ENCODE measurements at places on chromosomes 12 and 14. TPM values are rescaled to one million over a fixed set of nuclear protein-coding genes. Genes with fewer than 3 reads are reported as not detected.

GRCh38 chr14:38291681-38292467, 36.0 kb upstream of the CLEC14A start:
- H3K36me3 ChIP-seq = no peaks in the 10 kb centered on the region
- no peak for DNase-seq
- no peaks in the 10 kb centered on the region for H3K4me1 ChIP-seq

DNA sequence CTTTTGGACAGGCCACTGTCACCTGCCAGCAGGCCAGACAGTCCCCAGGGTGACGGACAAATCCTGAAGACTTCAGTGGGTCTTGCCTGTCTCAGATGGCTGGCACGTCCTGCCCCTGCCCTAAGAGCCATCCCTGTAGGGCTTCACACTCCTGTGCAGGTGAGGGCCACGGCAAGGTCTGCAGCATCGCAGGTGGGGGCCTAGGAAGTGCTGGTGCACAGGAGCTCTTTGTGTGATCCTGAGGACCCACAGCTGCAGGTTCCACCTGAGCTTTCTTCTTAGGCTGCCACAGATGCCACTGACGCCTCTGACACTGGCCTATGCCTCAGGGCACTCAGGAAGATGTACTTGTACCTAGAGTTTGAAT, 108.5 kb upstream of the FKBP4 start:
- H3K36me3 ChIP-seq = no peaks in the 10 kb centered on the region
- H3K27ac ChIP-seq = no peak overlapping the region
- H3K4me3 ChIP-seq = no peak overlapping the region
- H3K27me3 ChIP-seq = no peaks in the 10 kb centered on the region
- peaks cover 6% of the 10 kb centered on the region for H3K4me1 ChIP-seq
- DNase-seq = no peak

The BCL7A gene
- 3.5 TPM for total RNA-seq

The OTUB2 gene
- total RNA-seq = 2.1 TPM

DNA sequence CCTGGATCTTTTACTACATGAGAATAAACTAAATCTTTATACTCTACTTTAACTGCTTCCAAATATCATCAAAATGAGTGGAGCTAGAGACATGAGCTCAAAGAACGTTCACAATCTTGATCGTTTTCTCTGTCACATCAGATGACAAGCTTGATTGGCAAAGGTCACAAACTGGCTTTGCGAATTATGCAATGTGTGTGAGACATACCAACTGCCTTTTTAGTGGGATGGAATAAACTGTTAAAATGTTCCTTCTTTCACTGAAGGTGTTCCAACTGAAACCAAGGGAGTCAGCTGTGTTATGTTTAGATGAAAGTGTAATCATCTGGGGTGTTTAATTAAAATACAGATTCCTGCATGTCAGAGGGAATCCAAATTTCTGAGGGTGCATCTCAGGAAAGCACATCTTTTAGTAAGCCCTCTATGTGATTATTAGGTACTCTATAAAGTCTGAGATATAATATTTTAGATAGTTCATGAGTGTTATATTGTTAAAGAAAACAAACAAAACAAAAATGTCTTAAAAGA, 21.9 kb downstream of the KITLG start:
- peaks cover 77% of the 10 kb centered on the region for H3K4me1 ChIP-seq
- H3K27me3 ChIP-seq = no peaks in the 10 kb centered on the region
- H3K36me3 ChIP-seq = no peaks in the 10 kb centered on the region
- peak overlapping the region; percentile 47 for H3K27ac ChIP-seq
- H3K4me3 ChIP-seq = no peak overlapping the region
- DNase-seq = no peak

The DIO2 gene
- 113 TPM for total RNA-seq

GRCh38 chr12:103748002-103748401, 93.0 kb downstream of the NT5DC3 start:
- peaks cover 8% of the 10 kb centered on the region for H3K4me1 ChIP-seq
- H3K27ac ChIP-seq = no peak overlapping the region
- no peak overlapping the region for H3K4me3 ChIP-seq

GRCh38 chr14:29810682-29811081, 117.0 kb downstream of the PRKD1 start:
- no peak for DNase-seq
- H3K4me1 ChIP-seq = peaks cover 26% of the 10 kb centered on the region
- H3K36me3 ChIP-seq = no peaks in the 10 kb centered on the region
- no peak overlapping the region for H3K4me3 ChIP-seq

DNA sequence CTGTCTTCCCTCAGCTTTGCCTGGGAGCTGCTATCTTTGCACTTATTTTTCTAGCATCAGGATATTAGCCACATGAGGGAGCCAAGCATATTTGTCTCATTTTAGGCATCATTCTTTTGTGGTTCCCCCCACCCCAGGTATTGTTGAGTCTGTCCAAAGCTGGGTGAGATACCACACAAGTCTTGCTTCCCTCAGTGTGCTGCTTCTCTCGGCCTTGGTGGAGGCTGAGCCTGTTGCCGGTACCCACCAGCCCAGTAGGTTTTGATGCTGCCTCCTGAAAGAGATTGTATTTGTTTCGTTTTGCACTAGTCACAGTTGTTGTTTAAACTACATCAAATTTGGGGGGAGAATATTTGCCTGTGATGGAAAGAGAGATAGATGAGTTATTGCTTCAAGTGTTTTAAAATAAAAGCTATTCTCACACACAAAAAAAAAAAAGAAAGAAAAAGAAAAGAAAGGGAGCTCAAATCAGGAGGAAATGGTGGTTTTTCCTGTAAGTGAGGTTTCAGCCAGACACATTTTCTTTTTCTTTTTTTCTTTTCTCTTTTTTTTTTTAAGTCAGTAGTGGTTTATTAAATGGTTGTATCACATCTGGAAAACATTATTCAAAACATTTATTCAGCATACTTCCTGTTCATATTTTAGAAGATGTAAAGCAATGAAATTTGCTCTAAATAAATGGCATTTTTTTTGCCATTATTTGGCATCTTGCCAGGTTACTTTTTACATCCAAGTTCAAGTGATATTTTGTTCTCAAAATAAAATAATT, 58.5 kb downstream of the SLC4A8 start:
- no peak overlapping the region for H3K27ac ChIP-seq
- no peak overlapping the region for H3K4me3 ChIP-seq
- no peaks in the 10 kb centered on the region for H3K27me3 ChIP-seq

GRCh38 chr14:68816943-68817430, 24.1 kb upstream of the ZFP36L1 start:
- DNase-seq = no peak
- no peaks in the 10 kb centered on the region for H3K36me3 ChIP-seq
- no peaks in the 10 kb centered on the region for H3K27me3 ChIP-seq

DNA sequence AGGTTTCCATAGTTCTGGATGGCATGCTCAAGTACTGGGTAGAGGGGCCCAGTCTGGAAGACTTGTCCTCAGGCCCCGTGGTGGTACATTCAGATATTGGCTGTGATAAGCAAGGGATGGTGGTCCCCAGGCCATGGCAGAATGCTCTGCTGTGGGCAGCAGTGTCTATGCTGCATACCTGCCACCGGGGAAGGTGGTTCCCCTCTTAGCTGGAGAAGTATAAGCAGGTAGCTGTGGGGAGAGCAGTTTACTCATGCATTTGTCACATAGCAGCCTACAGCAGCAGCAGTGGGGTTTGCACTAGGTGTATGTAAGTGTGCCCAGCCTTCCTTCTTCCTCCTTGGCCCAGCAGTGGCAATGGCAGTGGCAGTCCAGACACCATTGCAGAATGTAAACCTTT, 69.3 kb upstream of the ADAMTS20 start:
- DNase-seq = no peak
- H3K27ac ChIP-seq = no peak overlapping the region
- no peaks in the 10 kb centered on the region for H3K27me3 ChIP-seq
- no peak overlapping the region for H3K4me3 ChIP-seq
- H3K4me1 ChIP-seq = no peaks in the 10 kb centered on the region

DNA sequence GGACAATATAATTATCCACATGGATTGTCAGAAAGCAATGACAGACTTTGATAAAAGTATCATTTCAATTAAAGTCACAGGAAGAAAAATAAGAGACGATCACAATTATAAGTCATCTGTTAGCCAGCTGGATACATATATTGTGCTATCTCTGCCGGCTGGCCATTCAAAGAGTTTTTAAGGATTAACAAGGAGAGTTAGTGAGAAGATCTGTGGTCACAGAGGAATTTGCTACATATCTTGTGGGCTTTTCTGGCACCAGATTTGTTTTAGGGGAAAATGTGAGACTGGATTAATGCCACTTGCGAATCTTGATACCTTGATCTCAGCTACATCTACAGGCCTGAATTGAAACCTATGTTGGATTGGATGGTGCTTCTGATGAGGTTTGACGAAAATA, 90.9 kb upstream of the MANSC4 start:
- H3K36me3 ChIP-seq = no peaks in the 10 kb centered on the region
- H3K27me3 ChIP-seq = no peaks in the 10 kb centered on the region
- H3K4me3 ChIP-seq = no peak overlapping the region
- DNase-seq = no peak
- H3K27ac ChIP-seq = no peak overlapping the region

DNA sequence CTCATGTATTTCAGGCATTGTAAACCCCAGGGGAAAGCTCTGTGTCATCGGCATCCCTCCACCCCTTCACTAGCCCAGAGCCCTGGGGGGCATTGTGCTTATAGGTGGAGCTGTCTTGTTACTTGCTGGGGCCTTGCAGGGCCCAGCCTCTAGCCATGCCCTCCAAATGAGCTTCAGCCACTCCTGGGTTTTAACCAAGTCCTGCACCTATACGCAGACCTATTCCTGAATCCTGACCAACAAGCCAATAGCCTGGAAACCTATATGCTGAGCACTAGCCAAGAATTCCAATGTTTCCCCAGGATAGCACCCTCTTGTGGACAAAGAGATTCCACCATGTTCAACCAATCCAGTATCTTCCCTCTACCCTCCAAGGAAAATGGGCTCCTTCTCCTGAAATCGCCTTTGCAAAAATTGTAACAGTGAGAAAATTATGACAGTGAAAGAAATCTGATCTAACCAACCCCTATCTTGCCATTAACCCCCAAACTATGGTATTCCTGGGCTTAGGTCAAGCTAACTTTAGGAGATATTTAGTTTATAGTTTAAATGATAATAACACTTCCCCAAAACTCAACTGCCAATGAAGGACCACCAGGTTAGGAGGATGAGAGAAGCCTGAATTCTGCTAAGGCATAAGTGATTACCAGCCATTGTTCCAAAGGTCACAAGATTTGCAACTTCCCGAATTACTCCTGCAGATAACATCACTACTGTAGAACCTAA, 55.5 kb downstream of the TTC7B start:
- H3K36me3 ChIP-seq = no peaks in the 10 kb centered on the region
- no peaks in the 10 kb centered on the region for H3K27me3 ChIP-seq
- peaks cover 13% of the 10 kb centered on the region for H3K4me1 ChIP-seq
- DNase-seq = no peak
- no peak overlapping the region for H3K27ac ChIP-seq

- no peak for DNase-seq
- H3K4me1 ChIP-seq = no peaks in the 10 kb centered on the region
- H3K4me3 ChIP-seq = no peak overlapping the region
- H3K27ac ChIP-seq = no peak overlapping the region
- H3K36me3 ChIP-seq = no peaks in the 10 kb centered on the region
- H3K27me3 ChIP-seq = no peaks in the 10 kb centered on the region
Measured at GRCh38 chr14:55265197-55265596, 6.0 kb upstream of the FBXO34 start.

GRCh38 chr14:37641117-37641516, 45.7 kb downstream of the TTC6 start:
- H3K4me1 ChIP-seq = no peaks in the 10 kb centered on the region
- DNase-seq = no peak
- no peaks in the 10 kb centered on the region for H3K27me3 ChIP-seq
- no peaks in the 10 kb centered on the region for H3K36me3 ChIP-seq
- H3K27ac ChIP-seq = no peak overlapping the region

DNA sequence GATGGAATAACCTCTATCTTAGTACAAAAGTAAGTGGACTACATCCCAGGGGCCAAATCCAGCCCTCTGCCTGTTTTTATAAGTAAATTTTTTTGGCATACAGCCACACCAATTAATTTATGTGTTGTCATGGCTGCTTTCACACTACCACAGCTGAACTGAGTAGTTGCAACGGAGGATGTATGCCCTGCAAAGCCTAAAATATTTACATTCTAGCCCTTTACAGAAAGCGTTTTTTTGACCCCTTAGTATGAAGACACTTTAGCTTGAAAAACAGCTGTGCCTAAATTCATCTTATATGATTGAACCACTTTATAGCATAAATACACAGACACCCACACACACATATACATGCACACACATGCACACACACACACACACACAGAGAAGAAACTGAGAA, 501.6 kb downstream of the EGLN3 start:
- H3K36me3 ChIP-seq = no peaks in the 10 kb centered on the region
- H3K4me3 ChIP-seq = no peak overlapping the region
- no peaks in the 10 kb centered on the region for H3K27me3 ChIP-seq

DNA sequence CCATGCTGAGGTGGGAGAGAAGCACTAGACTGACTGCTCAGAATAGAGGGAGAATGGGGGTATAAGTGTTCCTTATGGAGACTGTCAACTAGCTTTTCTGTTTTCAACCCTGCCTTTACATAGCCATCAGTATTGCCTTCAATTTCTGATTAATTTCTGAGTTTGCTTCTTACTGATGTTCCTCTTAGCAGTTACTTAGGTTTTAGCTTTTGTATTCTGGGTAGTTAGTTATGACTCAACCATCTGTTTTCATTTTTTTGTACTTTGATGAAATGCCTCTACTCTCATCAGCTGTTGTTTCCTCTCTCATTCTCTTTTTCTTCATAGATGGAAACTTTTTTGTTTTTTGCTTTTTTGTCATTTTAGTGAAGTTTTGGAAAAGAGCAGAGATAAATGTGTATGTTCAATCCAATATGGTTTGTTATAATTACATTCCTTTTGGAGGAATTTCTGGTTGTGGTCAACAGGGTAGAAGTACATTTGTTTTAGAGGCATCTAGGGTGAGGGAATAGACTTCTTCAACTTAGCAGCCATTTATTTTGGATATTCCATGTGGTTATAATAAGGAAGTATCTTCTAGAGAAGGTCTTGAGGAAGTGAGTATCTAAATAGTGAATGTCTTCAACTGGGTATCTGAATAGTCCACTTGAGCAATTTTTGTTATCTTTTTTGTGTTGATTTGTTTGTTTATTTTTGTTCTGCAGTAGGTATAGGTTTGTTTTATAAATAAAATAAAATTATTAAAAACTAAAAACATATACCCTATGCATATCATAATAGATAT, 29.6 kb downstream of the PMCH start:
- no peaks in the 10 kb centered on the region for H3K36me3 ChIP-seq
- no peak overlapping the region for H3K4me3 ChIP-seq
- H3K27me3 ChIP-seq = no peaks in the 10 kb centered on the region
- no peak overlapping the region for H3K27ac ChIP-seq
- no peaks in the 10 kb centered on the region for H3K4me1 ChIP-seq
